Right forelimb (tissue), 1 donor: ENCODE measurements at places on chromosomes 3 and 15.

- peak; percentile 54 for DNase-seq
These were observed 415.3 kb upstream of the WNT5A start for GRCh38 chr3:55902221-55902900.

DNA sequence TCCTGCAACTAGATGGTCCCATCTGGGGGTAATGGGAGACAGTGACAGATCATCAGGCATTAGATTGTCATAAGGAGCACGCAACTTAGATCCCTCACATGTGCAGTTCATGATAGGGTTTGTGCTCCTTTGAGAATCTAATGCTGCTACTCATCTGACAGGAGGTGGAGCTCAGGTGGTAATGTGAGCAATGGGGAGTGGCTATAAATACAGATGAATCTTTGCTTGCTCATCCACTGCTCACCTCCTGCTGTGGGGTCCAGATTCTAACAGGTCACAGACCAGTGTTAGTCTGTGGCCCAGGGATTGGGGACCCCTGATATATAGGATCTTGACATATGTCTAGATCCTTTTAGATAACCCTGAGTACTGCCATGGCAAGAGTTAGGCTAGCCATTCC lies 52.7 kb downstream of the RASGRF1 start:
- no peak for DNase-seq

- no peak for DNase-seq
These were observed 97.6 kb upstream of the STRIT1 start for GRCh38 chr3:155391104-155391503.

- DNase-seq, result no peak
These were observed 53.4 kb upstream of the PTPRG start for GRCh38 chr3:61507946-61508345.

DNA sequence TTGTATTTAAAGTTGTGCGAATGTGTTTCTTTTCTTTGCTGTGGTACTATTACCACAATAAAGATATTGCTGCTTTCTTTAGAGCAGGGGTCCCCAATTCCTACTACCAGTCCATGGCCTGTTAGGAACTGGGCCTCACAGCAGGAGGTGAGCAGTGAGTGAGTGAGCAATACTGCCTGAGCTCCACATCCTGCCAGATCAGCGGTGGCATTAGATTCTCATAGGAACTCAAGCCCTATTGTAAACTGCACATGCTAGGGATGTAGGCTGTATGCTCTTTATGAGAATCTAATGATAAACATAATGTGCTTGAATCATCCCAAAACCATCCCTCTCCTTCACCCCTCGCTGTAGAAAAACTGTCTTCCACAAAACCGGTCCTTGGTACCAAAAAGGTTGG lies 41.6 kb downstream of the DMXL2 start:
- DNase-seq, result no peak

GRCh38 chr15:84633311-84634227 lies 20.5 kb downstream of the WDR73 start:
- DNase-seq, result peak; percentile 88

DNA sequence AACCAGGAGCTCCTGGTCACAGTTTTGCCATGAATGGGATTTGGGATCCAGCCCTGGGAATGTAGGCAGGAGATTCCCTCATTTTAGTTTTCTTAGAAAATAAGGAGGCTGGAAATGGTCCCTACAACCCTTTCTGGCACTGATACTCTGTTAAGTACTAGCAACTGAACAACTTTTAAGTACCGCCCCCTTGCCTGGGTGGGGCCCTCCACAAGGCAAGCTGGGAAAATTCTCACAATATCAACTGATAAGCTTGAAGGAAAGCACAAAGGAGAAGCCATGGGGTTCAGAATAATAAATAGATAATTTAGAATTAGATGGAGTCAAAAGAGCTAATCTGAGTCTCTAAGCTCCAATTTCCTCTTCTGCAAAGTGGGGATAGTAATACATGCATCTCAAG lies 4.2 kb upstream of the DGKG start:
- DNase-seq, result no peak

DNA sequence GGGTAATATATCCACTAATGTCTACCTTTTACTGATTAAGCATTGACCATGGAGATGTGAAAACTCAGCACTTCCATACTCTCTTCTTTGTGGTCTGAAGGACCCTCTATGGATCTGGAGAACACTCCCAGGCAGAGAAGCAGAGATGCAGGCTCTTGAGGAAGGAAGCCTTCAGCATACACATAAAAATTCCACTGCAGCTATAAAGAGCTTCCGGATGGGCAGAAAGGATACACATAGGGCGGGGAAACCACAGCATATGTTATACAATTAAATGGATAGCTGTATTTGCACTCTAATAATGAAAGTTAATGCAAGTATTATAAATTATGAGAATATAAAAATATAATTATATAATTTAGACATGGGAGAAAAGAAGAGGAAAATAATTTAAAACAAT lies 1258.2 kb upstream of the ALCAM start:
- DNase-seq, result no peak

- no peak for DNase-seq
These were observed 380.0 kb downstream of the PDCD6IP start for GRCh38 chr3:34178415-34178814.

DNA sequence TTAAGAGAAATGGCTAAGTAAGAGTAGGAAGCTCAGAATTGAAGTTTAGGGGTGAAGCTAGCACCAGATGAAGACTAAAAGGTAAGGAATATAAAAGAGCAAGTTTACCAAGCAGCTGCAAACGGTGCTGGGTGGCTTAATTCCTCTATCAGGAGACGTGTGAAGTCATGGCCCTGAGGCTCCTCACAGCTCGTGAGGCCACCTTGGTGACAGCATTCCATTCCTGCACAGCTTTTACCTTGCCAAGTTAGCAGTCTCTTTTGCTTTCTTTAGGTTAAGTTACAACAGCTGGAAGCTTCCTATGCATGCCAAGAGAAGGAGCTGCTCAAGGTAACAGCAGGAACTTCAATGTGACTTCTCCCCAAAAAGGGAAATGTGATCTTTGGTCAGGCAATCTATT lies 6.4 kb downstream of the TMCO5A start:
- DNase-seq, result no peak

DNA sequence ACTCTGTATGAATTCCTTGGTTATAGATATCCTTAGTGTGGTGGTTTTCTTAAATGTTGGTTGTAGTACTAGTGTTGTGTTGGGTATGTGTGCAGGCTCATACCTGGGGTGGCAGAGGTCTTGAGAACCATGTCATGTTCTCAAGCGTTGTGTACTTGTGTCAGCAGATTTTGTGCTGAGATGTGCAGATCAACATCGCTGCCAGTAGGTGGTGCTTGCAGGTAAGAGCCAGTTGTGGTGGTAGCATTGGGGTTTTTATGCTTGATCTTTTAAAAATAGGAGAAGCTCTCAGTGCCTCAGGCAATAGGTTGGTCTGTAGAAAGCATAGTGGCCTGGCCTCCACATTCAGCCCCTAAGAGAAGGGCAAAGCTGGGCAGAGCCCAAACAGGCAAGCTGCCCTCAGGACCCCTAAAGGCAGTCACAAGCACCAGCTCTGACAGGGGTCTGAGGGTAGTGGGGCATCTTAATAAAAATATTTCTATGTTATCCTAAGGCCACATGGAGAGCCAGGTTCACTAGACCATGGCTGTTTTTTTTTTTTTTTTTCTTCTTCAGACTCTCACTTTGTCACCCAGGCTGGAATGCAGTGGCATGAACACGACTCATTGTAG lies 164.0 kb downstream of the IL20RB start:
- no peak for DNase-seq

GRCh38 chr15:93570527-93570926 lies 481.5 kb upstream of the RGMA start:
- no peak for DNase-seq

DNA sequence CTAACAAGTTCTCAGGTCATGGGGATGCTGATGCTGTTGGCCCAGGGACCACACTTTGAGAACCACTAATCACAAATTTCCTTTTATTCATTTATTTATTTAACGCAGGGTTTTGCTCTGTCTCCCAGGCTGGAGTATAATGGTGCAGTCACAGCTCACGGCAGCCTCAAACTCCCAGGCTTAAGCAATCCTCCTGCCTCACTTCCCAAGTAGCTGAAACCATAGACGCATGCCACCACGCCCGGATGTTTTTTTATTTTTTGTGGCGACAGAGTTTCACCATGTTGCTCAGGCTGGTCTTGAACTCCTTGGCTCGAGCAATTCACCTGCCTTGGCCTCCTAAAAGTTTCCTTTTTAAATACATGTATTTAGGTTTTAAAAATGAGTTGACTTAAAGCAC lies 20.7 kb upstream of the ISLR2 start:
- no peak for DNase-seq

- DNase-seq, result no peak
These were observed 361.2 kb downstream of the MAGI1 start for GRCh38 chr3:65677486-65678010.

DNA sequence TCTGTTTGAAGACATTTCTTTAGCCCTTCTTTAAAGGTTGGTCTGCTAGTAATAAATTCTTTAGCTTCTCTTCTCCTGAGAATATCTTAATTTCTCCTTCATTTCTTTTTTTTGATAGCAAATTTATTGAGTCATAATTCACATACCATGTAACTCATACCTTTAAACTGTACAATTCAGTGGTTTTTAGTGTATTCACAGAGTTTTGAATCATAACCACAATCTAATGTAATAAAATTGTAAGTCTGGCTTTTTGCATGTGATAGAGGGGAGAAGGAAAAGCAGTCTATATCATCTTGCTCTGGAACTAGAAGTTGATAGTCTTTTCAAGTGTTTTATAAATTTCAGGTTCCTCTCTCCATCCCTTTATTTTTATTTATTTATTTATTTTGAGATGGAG lies 81.3 kb downstream of the APBA2 start:
- no peak for DNase-seq

DNA sequence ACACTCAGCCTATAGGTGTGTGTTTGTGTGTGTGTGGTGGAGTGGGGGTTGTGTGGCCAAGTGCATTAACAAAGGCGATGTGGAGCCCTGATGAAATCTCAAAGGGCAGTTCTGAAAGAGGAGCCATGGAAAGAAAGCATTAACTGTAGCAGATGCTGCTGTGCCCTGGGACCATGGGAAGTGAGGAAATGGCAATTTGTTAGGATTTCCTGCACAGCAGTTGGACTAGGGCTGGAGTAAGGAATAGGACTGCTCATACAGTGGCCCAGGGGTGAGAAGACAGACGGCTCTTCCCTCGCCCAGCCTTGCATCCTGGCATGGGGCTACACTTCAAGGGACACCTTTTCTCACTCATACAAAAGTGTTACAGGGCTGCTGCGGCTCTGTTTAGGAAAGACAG lies 12.3 kb upstream of the ZBTB38 start:
- no peak for DNase-seq

- no peak for DNase-seq
These were observed 91.8 kb downstream of the DNAJB8 start for GRCh38 chr3:128374746-128375445.

- DNase-seq, result no peak
These were observed 6.7 kb downstream of the RASGRP1 start for GRCh38 chr15:38557921-38558320.

- DNase-seq, result peak; percentile 66
These were observed at the start of gene APOD for GRCh38 chr3:195583831-195584542. Gene APOD (minus strand): TSS chr3:195583940. CDS start chr3:195579461, 4,479 bp downstream.

- no peak for DNase-seq
These were observed 44.4 kb downstream of the PCOLCE2 start for GRCh38 chr3:142844339-142844977.

DNA sequence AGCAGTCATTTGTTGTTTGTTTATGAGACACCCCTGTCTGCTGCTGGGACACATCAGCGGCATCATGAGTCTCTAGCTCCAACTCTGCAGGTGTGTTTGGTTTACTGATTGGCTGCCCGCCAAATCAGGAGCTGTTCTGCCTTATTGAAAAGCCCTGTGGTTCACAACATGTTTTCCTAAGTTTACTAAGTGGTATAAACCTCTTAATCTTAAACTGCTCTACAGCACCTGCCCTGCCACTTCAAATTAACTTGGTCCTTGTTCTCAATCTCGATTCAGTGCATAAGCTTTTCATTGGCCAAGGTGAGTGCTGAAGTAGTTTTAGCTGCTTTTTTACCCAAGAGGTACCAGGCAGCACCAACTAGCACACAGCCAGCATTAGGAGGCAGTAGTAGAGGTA lies 77.8 kb upstream of the WDR72 start:
- DNase-seq, result no peak

DNA sequence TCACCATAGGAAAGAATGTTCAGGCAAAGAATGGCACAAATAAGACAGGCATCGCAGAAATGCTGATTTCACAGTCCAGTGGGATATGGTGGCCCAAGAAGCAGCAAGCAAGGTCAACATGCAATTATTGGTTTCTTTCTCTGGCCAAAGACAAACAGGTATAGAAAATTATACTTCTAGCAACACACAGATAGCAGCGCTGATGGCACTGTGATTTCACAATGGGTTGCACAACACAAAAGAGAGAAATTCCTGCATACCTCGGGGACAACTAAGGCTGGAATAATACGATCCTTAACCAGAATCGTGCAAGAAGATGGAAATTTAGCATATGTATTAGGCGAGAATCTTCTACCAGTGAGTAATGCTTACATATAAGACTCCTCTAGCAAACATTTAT lies 76.3 kb upstream of the NR2F2 start:
- DNase-seq, result no peak

DNA sequence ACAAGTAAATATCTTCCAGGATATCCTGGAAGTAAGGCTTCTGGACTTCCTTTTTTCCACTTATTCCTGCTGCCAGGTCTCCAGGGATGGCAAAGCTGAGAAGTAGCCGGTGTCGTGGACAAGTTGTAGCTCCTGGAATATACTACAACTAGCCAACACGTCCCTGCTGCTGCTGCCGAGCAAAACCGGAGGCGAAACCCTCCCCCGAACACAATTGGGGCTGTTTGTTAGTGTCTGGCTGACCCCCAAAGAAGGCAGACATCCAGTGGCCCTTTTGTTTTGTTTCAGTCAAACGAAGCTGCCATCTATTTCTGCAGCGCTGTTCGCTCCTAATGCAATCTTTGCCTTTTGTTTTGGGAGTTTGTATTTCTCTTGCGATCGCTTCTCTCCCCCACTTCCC lies 45.3 kb upstream of the EIF5A2 start:
- DNase-seq, result no peak

DNA sequence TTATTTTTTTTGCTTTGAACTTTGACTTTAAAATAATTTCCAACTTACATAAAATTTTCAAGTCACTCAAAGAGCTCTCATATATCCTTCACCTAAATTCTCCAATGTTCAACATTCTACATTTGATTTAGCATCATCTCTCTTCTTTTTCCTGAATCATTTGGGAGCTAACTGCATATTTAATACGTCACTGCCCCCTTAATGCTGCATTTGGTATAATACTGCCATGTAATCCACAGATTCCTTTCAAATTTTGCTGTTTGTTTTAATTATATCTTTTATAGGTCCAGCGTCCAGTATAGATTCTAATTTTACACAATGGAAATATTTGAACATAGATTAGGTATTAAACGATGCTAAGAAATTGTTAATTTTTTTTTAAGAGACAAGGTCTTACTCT lies 2.3 kb upstream of the EIF2AK4 start:
- no peak for DNase-seq

- DNase-seq, result no peak
These were observed 107.4 kb downstream of the GLDN start for GRCh38 chr15:51448622-51449399.

GRCh38 chr3:184654375-184654774 lies 57.5 kb downstream of the MAGEF1 start:
- DNase-seq, result no peak

GRCh38 chr3:174821477-174821876 lies 37.7 kb upstream of the NAALADL2 start:
- DNase-seq, result no peak

GRCh38 chr3:133890972-133891644 lies 4.6 kb downstream of the RAB6B start:
- DNase-seq, result no peak

- DNase-seq, result no peak
These were observed 241.6 kb upstream of the COL8A1 start for GRCh38 chr3:99396651-99397275.
